GDM1 (cell line): ENCODE measurements at places on chromosomes 11 and 22.

GRCh38 chr22:19483481-19484244 lies 3.9 kb downstream of the CDC45 start:
- DNase-seq = no peak

DNA sequence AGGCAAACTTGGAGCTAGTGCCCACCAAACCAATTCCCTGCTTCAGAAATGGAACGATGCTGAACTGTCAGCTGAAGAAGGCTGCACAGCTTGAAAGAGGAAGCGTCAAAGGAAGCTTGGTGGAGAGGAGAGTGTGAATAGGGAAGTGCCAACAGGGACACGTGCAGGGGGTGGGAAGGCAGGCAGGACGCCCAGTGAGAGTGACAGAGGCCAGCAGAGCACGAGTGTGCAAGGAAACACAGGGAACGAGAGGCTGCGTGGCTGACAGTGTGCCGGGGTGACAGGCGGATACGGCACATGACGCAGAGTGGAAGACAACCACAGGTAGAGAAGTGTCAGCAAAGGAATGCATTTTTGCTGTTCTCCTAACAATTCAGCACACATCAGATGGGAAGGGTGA lies 196.4 kb downstream of the LARGE1 start:
- no peak for DNase-seq

DNA sequence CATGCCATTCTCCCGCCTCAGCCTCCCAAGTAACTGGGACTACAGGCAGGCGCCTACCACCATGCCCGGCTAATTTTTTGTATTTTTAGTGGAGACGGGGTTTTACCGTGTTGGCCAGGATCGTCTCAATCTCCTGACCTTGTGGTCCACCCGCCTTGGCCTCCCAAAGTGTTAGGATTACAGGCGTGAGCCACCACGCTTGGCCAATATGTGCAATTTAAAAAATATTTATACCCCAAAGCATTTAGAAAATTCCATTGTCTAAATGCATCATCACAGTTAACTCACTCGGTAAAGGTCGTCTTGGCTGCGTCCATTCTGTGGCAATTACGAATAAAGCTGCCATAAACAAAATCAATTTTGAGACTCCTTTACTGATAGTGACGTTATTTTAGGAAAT lies 36.2 kb downstream of the EP300 start:
- DNase-seq = no peak

- DNase-seq = no peak
These were observed 7.5 kb upstream of the MS4A7 start for GRCh38 chr11:60370811-60371298.

DNA sequence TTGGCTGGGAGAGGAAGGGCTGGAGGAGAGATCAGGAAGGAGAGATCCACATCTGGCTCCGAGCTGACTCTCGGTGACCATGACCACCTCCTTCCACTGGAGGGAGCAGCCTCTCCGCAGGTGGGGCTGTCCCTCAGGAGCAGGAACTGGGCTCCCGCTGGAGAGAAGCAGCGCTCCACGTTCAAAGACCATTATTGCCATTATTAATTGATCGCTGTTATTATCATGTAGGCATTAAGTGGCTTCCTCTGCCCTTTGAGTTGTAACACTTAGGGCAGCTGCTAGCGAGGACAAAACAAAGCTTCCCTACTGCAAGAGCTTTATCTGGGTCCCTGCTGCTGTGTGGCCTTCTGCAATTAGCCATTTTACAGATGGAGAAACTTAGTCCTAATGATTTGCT lies 251.9 kb downstream of the ST3GAL4 start:
- DNase-seq = no peak

DNA sequence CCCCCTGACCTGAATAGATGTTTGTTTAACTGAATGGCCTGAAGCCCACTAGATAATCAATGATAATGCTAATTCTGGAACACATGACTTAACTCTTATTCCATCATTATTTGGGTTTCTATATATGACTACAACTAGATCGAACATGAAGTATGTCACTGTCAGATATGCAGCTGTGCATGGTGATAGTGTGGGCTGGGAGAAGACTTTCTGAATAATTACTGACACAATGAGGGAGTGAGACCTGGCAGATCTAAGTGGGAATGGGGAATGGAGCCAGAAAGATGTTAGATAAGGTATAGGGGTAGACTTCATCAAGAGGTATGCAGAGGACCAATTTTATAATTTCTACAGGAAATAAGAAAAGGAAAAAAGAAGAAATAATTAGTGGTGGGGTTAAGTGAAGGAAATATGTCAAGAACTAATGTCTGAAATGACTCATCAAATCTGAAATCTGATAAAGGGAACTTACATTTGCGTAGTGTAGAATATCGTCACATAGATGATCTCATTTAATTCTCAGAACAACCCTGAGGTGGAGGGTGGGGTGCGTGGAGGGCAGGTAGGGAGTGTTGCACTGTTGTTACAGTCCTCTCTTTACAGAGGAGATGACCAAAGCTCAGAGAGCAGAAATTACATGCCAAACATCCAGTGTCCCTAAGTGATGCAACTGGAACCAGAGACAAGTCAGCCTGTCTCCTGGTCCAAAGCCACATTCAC lies 68.2 kb upstream of the EED start:
- DNase-seq = no peak

- no peak for DNase-seq
These were observed 426.4 kb upstream of the LUZP2 start for GRCh38 chr11:24070435-24070834.

DNA sequence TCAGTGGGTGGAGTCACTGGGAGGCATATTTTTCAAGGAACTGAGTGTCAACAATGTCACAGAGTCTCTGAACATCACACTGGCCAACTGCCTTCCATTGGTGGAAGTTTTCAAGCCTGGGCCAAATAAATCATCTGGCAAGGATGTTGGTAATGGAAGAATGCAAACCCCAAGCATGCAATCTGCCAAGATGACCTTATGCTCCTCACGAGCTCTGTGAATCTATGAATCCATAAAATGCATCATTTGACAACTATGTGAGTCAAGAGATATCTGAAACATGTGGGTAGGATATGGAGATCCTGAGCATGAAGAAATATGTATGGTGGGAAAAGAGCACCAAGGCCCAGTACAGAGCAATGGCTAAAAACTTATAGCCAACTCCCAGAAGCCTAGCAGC lies 122.2 kb downstream of the PLEKHA7 start:
- DNase-seq = no peak

DNA sequence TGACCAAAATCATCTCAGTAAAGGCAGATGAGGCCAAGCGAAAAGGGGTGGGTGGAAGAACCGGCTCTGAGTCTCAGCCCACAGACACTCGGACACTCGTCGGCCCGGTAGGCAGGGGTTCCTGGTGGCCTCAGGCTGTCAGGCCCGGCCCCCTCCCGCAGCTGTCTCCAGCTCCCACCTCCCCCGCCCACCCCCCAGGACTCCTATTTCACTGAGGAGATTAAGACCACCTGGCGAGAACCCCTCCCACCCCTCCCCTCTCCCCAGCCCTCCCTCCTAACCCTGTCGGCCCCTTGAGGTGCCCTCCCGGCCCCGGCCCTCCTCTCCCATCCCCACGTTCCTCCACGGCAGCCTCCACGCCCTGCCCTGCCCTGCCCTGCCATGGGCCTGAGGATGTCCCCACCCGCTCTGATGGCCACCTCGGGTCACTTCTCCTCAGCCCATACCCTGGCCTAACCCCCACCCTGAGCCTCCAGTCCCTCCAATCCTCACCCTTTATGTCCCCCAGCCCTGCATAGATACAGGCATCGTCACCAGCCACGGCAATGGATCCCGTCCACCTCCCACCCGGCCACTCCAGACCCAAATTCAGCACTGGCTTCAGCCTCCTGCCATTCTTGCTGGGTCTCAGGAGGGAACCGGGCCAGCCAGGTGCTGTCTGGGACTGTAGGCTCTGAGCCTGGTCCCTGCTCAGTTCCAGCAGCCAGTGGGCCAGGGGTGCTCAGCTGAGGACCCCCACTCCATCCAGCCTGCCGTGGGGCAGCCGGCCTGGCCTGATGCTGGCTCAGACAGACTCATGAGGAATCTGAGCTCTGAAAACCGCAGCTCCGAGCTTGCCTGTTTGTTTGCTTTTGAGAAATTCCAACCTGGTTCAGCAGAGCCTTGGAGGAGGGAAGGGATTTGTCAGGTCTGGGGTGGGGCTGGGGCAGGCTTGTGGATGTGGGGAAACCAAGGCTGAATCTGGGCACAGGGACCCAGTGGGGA lies 9.8 kb upstream of the TBX1 start:
- DNase-seq = no peak

DNA sequence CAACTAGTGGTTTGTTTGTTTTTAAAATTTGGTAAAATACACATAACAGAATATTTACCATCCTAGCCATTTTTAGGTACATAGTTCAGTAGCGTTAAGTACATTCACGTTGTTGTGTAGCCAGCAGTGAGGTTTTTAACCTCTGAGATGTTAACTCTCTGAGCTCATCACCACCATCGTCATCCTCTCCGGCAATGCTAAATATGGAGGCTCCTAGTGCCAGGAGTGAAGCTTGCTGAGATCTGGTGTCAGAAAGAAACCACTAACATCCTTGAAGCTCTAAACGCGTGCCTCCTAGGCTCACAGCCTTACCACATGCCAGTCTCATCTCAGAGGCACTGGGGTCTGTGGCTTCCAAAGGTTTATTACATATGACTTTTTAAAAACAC lies 330.2 kb upstream of the B3GAT1 start:
- DNase-seq = no peak

DNA sequence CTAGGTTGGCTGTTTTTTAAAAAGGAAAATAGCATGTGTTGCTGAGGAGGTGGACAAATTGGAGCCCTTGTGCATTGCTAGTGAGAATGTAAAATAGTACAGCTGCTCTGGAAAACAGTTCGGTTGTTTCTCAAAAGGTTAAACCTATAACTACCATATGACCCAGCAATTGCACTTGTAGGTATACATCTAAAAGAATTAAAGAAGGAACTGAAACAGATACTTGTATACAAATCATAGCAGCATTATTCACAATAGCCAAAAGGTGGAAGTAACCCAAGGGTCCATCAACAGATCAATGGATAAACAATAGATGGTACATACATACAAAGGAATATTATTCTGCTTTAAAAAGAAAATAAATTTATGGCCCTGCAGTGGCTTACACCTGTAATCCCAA lies 111.4 kb downstream of the CSTPP1 start:
- DNase-seq = no peak

- DNase-seq = no peak
These were observed 385.7 kb downstream of the SOX6 start for GRCh38 chr11:15970506-15971214.

DNA sequence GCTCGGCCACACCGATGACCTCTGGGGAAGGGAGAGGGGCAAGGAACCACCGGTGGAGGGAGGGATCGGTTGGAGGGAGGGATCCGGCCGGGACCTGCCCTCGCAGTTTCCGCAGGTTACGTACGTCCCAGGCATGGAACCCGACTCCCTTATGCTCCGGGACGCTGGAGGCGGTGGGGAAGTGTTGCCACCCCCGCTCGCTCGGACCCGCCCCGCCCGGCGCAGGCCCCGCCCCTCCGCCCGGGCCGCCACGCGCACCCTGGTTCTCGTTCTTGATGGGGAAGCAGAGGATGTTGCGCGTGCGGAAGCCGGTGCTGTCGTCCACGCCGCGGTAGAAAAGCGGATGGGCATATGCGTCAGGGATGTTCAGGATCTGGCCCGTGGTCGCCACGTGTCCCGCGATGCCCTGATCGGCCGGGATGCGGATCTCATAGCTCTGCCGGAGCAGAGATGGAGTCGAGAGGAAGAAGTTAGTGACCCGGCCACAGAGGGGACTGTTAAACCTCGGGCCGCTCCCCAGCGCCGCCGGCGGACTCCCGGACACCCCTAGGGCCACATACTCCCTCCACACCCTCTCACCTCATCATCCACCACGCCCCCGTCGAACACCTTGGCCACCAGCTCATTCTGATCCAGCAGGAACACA lies 89.8 kb downstream of the PDE2A start:
- no peak for DNase-seq

- DNase-seq = peak; percentile 15
These were observed 648 bp downstream of the PAFAH1B2 start for GRCh38 chr11:117144477-117145392.

- DNase-seq = no peak
These were observed 6.6 kb downstream of the DPF2 start for GRCh38 chr11:65340226-65340625.

GRCh38 chr11:26330262-26330661 lies 1.7 kb upstream of the ANO3 start:
- DNase-seq = no peak

DNA sequence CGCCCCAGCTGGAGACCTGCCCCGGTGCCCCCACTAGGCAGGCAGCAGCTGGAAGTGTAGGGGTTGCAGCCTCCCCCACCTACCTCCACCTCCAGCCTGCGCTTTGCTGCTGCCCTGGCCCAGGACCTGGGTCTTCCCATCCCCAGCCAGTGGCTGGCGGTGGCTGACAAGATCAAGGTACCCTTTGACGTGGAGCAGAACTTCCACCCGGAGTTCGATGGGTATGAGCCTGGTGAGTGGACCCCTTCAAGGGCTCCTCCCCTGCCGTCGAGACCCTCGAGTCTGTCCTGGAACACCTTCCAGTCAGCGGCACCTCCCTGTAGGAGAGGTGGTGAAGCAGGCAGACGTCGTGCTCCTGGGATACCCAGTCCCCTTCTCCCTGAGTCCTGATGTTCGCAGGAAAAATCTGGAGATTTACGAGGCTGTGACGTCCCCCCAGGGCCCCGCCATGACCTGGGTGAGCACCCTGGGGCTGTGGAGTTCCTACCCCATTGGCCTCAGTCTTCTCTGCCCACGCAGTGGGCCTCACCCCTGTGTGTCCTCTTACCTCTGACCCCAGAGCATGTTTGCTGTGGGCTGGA lies 4.4 kb downstream of the PGGHG start:
- no peak for DNase-seq

GRCh38 chr11:64103277-64103985 lies 62.5 kb downstream of the MACROD1 start:
- no peak for DNase-seq

DNA sequence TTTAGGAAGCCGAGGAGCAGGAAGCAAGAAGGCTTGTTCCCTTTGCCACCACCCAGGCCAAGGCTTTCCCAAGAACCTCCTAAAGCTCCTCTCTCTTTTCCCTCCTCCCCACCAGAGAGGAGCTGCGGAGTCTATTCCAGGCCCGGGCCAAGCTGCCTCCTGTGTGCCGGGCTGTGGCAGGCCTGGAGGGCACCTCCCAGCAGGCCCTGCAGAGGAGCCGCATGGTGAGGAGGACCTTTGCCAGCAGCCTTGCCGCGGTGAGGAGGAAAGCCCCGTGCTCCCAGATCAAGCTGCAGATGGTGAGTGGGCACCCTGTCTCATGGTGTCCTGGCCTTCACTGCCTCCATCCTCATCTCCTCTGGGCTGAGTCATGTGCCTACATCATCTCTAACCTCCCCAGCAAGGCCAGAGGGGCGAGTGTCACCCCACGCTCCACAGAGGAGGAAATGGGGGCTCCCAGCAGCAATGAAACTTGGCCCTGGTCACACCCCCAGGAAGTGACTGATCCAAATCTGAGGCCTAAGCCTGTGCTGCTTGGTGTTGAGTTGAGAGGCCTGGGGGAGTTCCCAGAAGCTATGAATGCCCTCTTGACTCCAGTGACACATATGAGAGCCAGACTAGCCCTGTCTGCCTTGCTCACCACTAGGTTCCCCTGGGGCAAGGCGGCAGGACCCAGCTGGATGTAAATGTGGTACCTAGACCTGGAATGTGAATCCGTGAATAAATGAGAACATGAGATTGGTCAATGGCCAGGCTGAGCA lies 104.2 kb downstream of the MYO18B start:
- no peak for DNase-seq
